ENCODE measurements at places on chromosomes 13 and 19.

DNA sequence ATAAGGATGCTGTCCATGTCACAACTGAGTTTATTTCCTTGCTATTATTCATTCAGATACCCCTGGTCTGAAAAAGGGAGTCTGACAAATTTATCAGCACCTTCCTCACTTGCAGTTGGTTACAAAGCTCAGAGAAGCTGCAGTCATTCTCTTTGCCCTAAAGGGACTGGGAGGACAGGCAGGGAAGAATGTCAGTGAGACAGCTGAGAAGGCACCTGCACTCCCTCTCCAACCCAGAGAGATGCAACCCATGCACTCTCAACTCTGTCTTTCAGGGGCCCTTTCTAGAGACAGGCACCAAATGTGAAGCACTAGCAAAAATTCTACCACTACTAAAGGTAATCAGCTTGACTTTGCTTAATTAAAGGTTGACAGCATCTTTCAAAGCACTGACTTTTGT, 83.3 kb downstream of the CRYL1 start:
- DNase-seq, result no peak

DNA sequence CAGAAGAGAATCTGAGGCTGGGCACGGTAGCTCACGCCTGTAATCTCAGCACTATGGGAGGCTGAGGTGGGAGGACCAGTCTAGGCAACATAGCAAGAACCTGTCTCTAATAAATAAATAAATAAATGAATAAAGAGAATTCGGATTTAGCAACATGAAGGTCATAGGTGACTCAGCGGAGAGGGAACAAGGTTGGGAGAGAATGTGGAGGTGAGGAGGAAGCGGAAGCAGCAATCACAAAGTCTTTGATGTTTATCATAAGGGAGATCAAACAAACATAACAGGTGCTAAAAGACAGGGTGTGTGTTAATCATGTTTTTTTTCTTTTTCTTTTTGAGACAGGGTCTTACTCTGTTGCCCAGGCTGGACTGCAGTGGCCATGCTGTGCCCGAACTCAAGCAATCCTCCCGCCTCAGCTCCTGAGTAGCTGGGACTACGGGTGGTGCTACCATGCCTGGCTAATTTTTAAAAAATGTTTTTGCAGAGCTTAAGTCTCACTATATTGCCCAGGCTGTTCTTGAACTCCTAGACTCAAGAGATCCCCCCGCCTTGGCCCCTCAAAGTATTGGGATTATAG, 16.3 kb downstream of the PBX4 start:
- DNase-seq, result no peak

- DNase-seq, result no peak
Observed at GRCh38 chr13:34864671-34865070, 77.4 kb upstream of the NBEA start.

DNA sequence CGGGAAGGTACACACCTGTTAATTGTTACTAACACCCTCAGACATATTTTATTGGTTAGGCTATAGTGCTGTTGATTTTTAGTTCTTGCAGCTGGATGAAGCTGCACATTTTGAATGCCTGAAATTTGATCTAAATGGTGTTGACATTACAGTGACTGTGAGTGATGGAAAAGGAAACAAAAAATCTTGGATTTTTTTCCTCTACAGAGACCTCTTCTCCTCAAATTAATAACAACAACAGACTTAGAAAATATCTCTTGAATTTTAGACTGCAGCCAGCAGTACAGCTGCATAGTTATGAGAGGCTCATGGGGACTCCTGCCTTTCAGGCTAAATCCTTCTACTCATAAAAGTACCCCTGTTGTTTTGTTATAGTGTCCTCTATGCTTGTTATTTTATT, 500.5 kb upstream of the SPRY2 start:
- no peak for DNase-seq

- no peak for DNase-seq
Observed at GRCh38 chr19:56167064-56167578, 8.7 kb upstream of the GALP start.

- peak; percentile 19 for DNase-seq
Observed at GRCh38 chr13:42524487-42525034, 49.4 kb upstream of the TNFSF11 start.

Measured in Calu3 (cell line).